Stimulated activated CD4-positive, alpha-beta T cell treated with anti-CD3 and anti-CD28 coated beads, TNF-alpha, amount 100 ng/mL, for 1 hour (primary cell): ENCODE measurements at places on chromosomes 7 and 10.

- no peak for DNase-seq
These were observed 89.7 kb upstream of the STEAP4 start for GRCh38 chr7:88396295-88396947.

DNA sequence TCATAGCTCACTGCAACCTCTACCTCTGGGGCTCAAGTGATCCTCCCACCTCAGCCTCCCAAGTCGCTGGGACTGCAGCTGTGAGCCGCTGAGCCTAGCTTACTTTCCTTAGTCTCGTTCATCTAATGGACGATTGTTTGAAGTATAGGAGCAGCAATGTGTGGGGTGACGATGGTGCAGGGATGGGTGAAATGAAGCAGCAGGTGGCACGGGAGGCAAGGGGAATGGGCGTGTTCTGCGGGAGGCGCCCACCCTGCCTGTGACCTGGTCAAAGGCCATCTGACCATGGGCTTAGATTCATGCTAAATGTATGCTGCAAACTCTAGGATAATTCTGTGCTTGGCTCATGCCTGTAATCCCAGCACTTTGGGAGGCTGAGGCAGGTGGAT, 210.7 kb downstream of the MAD1L1 start:
- no peak for DNase-seq

- DNase-seq, result no peak
These were observed 8.8 kb downstream of the ASB10 start for GRCh38 chr7:151178236-151178635.

DNA sequence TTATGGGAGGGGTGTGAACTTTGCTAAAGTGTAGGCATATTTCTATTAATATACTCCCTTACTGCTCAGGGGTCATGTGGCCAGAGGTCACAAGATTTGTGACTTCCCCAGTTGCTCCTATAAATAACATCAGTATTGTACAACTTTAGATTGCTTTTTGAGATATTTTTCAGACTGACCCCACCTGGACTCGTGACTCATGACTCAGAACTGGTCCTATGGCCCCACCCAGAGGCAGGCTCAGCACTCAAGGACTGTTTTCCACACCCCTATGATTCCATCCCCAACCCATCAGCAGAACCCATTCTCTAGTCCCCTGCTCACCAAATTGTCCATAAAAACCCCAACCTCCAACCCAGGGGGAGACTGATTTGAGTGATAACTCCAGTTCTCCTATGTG, 2.7 kb upstream of the CUL2 start:
- no peak for DNase-seq

GRCh38 chr10:31963589-31963980, 35.0 kb upstream of the ARHGAP12 start:
- DNase-seq, result no peak

- no peak for DNase-seq
These were observed 135.4 kb downstream of the EVX1 start for GRCh38 chr7:27377988-27378387.

GRCh38 chr7:2201686-2202360, 30.9 kb downstream of the MAD1L1 start:
- DNase-seq, result no peak

DNA sequence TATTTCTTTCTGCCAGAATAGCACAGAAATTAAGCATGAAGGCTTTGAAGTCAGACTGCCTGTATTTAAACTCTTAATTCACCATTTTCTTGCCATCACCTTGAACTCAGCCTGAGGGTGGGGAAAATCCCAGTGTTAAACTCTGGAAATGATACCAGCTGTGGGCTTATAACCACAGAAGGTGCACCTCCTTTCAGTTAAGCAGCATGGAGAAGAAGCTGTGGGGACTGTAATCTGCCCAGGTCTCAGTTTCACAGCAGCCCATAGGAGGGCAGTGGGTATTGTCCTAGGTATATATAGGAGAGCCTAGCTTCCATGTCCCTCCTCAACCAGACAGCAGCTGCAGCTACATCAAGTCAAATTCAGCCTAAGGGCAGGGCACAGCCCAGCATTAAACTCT, 241.6 kb downstream of the HPSE2 start:
- DNase-seq, result no peak

DNA sequence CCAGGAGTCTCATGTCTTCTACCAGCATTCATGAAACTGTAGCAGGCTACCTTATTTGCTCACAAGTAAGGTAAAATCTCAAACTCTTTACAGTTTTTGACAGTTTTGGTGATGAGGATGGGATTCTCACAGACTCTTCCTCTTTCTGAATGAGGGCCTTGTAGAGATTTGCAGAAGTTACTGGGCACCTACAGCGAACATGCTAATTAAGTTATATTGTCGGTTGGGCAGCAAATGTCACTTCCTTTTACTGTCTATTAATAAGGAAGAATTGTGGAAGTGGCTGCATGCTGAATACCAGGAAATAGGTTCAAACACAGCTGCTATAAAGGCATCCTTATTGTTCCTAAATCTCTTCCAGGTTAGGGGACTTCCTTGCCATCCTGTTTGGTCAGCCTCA, 189.6 kb downstream of the DNAJC1 start:
- DNase-seq, result no peak

DNA sequence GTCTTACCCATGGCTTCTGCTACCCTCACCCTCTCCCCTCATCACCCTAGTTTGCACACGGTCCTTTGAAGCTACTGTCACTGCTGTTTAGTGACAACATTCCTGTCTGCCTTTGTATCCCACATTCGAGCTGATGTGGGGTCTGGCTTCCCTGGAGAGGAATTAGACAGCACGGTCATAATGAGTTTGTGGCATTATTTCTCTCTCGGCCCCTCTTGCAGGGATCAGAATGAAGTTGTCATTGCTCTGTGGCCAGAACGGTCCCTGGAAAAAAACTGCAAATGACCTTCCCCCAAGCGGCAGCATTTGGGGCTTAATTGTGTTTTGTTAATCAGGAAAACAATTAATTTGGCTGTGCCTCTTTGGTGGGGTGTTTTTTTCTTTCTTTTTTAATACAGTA, 317.2 kb upstream of the PODXL start:
- no peak for DNase-seq
